Stimulated activated CD8-positive, alpha-beta memory T cell treated with anti-CD3 and anti-CD28 coated beads, Interleukin-15, amount 100 ng/mL, for 48 hours (primary cell): ENCODE measurements at places on chromosomes 11 and 22.

DNA sequence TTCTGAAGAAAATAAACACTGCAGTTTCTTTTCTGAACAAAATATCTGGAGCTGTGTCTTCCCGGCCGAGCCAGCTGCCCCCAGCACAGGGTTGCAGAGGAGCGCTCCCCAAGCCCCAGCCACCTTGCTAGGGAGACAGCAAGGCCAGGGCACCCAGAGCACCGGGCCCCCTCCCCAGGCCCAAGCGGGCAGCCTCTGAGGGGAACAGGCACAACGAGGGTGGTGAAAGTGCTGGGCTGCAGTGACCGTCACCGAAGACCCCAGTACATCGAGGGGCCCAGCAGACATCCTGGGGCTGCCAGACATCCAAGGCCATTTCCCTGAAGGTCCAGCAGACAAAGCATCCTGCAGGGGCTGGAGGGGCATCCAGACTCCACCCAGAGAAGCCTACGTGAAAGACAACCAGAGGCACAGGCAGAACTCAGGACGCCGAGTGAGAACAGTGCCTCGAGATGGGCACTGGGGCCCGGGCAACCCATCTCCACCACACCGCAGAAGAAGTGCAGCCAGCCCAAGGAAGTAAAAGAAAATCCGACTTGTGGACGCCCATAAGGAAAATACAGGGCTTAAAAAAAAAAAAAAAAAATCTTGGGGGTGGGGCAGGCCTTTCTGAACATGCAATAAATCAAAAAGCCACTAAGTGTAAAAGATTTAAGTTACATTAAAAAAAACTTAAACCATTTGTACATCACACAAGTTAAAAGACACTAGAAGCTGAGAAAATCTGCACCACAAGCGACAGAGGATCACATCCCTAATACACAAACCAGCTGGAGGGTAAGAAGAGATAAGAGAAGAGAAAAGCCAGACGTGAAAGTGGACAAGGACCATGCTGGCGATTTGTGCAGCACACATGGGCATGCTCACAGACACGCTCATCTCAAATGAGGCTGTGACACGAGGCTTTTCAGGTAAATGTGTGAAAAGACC, 36.0 kb upstream of the COMT start:
- DNase-seq, result no peak

DNA sequence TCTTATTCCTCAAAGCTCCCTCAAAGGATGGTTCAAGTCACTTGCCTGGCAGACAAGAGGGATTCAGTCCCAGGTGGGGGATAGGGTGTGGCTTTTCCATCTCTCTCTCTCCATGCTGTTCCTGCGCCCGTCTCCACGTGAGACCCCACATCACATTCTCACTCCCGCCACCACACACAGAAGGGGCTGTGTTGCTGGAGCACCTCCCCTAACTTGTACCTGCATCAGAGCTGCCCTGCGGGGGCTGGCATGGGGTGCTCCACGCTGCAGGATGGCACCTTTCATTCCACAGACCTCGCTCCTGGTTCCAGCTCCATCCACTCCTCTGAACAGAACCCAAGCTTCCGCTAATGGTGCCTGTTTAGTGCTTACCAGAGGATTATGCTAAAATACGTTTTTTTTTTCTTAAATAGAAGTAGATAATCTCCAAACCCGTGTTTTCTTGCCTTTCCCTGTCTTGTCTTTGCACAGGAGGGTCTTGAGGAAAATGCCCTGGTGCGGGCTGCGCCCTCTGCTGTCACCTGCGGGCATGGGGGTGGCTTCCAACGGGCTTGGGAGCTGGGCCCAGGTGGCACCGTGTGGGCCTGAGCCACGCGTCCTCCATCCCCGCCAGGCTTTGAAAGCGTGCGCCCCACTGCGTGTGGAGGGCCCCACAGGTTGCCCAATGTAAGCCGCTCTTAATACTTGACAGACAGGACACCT, 985.6 kb downstream of the BRD1 start:
- no peak for DNase-seq

- DNase-seq, result peak; percentile 99
Observed at GRCh38 chr11:62645946-62646824, at the start of gene GANAB. Gene GANAB, minus strand, starts transcription at chr11:62646613. Its CDS starts 14 bp downstream, at chr11:62646599.

DNA sequence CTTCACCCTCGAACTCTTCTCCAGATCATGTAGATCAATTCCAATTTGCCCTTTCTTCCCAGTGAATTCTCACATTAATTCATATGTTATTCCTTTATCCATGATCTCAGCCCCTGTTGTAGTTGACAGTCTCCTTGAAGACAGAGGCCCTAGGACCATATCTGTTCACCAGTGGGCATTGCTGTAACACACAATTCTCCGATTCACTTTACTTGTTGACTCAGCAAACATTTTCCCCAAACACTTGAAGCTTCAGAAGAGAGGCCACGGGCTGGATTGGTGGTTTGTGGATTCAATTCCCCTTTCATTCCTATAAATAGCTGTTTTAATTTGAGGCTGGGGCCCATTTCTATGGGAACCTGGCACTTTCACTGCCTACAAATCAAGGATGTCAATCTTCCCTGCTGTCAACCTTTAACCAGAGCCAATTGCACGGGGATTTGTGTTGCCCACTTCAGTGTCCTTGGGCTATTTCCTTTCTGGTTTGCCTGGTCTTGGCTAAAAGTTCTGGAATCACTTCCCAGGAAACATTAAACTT, 393.0 kb upstream of the KIRREL3 start:
- no peak for DNase-seq

DNA sequence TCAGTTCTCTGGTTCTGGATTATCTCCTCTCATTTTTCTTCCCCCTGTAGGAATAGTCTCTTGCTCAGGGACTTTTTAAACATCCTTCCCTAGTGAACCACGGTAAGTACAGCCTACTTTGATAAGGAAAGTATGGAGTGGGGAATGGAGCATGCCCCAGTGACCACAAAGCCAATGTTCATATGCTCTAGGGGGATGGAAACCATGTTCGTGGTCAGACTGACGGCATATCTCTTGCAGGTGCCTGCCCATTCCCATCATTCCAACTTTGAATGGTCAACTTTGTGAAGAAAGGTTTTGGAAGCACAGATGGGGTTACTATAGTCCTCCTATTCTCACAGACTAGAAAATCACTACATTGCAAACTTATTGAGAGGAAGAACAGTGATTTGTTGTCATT, 332.5 kb upstream of the NCAM1 start:
- DNase-seq, result no peak

- DNase-seq, result no peak
Observed at GRCh38 chr11:6682591-6682935, 577 bp downstream of the MRPL17 start.

DNA sequence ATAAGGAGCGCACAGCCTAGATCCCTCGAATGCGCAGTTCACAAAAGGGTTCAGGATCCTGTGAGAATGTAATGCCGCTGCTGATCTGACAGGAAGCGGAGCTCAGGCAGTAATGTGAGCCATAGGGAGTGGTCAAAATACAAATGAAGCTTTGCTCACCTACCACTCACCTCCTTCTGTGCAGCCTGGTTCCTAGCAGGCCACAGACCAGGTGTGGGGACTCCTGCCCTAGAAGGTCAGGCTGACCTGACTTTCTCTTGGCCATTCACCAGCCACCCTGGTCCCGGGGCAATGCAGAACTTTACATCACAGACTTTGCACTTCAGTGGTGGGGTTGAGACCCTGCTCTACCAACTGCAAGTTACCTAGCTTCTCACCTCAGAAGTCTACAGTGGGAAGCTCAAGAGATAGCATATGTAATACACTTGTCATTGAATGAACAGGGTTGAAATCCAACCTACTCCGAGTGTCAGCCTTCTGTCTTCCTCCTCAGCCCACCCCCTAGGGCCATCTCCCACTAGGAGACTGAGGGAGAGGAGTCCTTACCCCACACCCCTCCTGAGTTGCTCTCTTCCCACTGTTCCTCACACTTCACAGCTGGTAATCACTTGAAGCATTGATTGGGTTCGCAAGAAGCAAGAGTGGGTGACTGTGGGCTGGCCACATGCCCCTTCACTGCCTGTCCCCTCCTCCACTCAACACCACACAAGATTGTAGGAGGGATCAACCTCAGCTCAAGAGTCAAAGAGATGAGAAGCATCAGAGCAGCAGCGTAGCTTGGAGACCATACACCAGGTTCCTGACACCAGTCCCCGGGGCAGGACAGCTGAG, 2.0 kb upstream of the KCNJ1 start:
- DNase-seq, result no peak
